ENCODE measurements at places on chromosomes 5 and 9. TPM values are rescaled to one million over a fixed set of nuclear protein-coding genes. Genes with fewer than 3 reads are reported as not detected.

DNA sequence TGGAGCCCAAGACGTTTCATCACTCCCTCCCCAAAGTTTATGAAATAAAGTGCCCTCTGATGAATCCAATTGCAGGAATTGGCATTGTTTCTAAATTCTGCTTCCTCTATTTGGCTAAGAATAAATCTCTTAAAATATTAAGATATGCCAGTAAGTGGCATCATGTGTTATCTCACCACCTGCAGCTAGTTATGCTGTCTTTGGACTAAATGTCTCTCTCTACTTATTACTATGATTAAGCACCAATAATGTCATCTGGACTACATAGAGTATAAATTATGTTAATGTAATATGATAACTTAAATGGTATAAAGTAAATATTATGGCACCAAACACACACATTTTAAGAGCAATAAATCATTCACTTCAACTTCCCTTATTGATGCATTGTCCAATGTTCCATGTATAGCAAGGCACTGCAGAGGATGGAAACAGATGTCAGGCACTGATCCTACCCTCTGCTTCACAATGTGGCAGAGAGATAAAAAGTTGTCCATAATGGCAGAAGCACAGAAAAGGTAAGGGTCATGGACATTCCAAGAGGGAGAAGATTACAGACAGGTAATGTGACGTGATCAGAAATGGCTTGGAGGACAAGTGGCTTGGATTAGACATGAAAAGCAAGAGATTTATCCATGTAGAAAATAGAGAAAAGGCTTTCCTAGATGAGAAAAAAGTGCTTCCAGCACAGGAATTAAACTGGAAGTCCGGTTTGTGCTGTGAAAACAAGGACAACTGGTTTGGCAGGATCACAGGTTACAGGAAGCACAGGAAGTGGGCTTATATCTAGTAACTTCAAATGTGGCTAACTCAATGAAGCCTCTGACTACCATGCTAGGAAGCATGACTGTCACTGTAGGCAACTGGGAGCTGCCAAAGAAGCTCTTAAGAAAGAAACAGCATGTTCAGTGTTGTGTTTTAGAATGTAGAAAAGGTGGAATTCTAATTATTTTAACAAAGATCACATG, 26.7 kb downstream of the MARCHF11 start:
- no peak for DNase-seq

GRCh38 chr9:6759185-6759977, 1.6 kb downstream of the KDM4C start:
- peak; percentile 37 for DNase-seq

OSTF1 gene
- 24.7 TPM for polyA plus RNA-seq

- DNase-seq = no peak
Measured at GRCh38 chr9:106486685-106487084, 376.3 kb upstream of the ZNF462 start.

DNA sequence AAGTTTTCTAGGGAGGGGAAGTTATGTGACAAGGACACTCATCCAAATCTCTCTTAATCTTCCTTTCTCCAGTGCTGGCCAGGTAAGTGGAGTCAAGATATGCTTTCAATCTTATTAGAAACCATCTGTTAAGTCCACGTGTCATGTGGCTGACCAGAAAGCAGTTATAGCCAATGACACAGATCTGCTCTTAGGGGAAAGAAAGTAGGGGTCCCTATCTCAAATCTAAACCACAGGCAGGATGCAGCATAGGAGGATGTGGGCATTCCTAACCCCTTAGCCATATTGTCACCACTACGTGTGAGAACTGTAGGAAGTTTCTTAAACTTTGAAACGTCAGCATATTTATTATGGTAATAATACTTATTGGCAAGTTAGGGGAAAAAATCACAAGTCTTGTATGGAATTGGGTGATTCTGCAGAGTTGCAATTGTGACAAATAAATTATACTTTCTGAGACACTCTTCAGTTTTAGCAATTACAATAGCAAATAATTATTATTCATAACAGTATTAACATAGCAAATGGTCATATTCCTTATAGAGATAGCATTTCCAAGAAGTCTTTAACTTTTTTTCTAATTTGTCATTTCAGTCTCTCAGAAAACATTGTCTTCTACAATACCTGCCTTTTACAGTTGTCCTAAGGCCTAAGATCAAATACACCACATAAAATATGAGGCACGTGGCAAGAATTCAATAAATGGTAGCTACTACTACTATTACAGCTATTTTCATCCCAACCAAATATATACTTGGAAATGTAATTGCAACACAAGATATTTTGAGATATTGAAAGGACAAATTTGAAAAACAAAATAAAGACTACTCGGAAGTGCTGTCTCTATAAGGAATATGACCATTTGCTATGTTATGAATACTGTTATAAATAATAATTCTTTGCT, 236.9 kb downstream of the PDE4D start:
- DNase-seq = no peak

- no peak for DNase-seq
Measured at GRCh38 chr5:137561608-137562007, 62.5 kb upstream of the SPOCK1 start.

PHF24 gene
- polyA plus RNA-seq = 0.13 TPM

OCLN gene
- polyA plus RNA-seq = 43.5 TPM

DNA sequence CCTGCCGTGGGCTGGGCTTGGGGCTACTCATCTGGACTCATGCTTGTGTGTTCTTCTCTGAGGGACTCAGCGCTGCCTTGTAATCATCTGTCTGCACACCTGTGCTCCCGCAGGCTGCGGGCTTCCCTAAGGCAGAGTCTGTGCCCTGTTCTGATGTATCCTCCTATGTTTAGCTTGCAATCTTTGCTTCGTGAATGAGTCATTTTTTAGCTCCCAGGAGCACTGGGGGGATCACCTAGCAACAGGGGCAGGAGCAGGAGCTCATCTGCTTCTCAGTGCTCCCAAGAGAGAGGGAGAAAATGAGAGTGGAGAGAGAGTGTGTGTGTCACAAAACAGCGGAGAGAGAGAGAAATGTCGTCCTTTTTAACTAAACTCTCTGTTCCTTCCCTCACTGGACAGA, 202.4 kb upstream of the ZNF618 start:
- DNase-seq = no peak

- DNase-seq = no peak
Measured at GRCh38 chr9:126524353-126525077, 89.2 kb upstream of the LMX1B start.

GRCh38 chr5:107735558-107735957, 64.8 kb upstream of the EFNA5 start:
- no peak for DNase-seq

RETREG1 gene
- 37.2 TPM for polyA plus RNA-seq

- DNase-seq = peak; percentile 75
Measured at GRCh38 chr5:150582241-150583109, 58.0 kb upstream of the SYNPO start.

- DNase-seq = peak; percentile 87
Measured at GRCh38 chr5:142713121-142713706, 27.3 kb upstream of the FGF1 start.

GRCh38 chr5:37892586-37892985, 52.7 kb upstream of the GDNF start:
- DNase-seq = no peak

CYFIP2 gene
- 118 TPM for polyA plus RNA-seq

DNA sequence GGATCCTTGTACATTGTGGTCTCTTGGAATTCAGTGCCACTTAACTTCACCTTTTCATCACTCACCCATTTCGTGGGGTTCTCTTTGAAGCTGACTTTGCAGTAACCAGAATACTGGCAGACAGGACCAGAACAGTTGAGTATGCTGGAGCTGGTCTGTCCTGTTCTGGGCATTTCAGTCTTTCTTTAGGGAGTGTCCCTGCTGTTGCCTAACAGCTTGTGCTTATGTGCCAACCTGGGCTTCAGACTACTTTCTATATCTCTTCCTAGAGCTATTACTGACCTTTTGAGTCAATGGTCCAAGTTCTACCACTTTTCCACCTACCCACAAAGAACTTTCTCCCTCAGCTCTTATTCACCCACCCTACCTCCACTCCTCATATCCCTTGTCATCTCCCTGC, 10.0 kb upstream of the INSL6 start:
- DNase-seq = no peak

GRCh38 chr5:150411245-150411979, 1.3 kb downstream of the CD74 start:
- no peak for DNase-seq

FBP1 gene
- 50.7 TPM for polyA plus RNA-seq

DNA sequence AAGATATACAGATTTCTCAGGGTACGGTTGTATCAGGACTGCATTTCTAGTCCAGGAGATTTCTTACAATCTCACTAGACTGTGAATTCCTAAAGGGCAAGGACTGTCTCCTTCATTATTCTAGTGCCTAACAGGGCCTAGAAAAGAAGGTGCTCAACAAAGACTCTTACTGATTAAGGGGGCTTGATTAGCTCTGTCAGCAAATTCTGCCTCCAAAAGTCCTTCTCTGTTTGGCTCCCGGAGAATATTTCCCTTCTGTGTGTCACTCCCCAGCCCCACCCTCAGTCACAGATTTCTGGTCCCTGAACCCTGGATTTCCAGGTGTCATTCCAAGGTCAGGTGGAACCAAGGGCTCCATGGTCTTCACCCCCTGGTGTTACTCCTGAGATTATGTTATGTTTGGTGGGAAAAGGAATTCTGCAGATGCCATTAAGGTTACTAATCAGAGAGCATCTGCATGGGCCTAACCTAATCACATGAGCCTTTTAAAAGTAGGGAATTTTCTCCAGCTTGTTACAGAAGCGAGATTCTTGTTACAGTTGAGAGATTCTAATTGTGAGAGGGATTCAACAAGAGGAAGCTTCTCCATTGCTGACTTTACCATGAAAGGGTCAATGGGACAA, 167.7 kb upstream of the LHFPL2 start:
- DNase-seq = no peak

GRCh38 chr9:124559871-124560270, 52.7 kb upstream of the NR5A1 start:
- no peak for DNase-seq

LRRC70 gene
- polyA plus RNA-seq = 5.7 TPM

DNA sequence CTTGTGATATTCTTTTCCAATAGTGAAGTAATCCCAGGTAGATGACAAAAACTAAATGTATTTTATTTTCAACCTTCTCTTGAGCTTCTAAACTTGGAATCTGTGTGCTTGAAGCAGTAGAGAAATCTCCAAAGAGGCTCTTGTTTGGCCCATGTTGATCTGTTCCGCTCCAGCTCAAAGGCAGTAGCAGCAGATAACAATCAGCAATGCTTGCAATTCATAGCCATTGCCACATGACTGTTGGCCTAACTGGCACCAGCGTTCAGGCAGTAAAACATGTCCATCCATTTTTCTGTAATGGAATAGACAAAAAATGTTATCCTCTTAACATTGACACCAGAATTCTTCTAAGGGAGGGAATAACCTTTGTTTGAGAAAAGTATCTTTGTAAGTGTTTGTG, 270.7 kb upstream of the MSX2 start:
- DNase-seq = no peak

GRCh38 chr9:85960688-85961093, 19.7 kb downstream of the NAA35 start:
- DNase-seq = no peak

- DNase-seq = peak; percentile 54
Measured at GRCh38 chr5:55636683-55637082, 75.4 kb downstream of the SLC38A9 start.

DNA sequence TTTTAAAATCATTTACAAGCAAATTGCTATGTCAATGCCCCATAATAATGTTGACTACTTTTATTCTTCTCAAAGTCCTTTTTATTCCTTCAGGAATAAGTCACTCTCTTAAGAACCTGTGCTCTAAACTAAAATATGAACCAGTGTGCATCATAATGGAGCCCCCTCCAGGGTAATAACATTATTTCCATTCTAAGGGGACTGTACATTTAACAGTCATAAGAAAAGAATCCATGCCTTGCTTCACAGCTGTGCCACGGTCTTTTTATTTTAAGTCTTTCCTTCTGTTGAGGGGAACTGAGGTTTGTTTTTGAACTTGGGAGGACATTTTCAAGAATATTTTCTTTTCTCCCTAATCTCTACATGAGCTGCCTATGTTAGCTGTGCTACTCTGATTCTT, 297.6 kb downstream of the MAN2A1 start:
- DNase-seq = no peak

GRCh38 chr5:56319526-56320181, 86.5 kb upstream of the ANKRD55 start:
- DNase-seq = no peak

DNA sequence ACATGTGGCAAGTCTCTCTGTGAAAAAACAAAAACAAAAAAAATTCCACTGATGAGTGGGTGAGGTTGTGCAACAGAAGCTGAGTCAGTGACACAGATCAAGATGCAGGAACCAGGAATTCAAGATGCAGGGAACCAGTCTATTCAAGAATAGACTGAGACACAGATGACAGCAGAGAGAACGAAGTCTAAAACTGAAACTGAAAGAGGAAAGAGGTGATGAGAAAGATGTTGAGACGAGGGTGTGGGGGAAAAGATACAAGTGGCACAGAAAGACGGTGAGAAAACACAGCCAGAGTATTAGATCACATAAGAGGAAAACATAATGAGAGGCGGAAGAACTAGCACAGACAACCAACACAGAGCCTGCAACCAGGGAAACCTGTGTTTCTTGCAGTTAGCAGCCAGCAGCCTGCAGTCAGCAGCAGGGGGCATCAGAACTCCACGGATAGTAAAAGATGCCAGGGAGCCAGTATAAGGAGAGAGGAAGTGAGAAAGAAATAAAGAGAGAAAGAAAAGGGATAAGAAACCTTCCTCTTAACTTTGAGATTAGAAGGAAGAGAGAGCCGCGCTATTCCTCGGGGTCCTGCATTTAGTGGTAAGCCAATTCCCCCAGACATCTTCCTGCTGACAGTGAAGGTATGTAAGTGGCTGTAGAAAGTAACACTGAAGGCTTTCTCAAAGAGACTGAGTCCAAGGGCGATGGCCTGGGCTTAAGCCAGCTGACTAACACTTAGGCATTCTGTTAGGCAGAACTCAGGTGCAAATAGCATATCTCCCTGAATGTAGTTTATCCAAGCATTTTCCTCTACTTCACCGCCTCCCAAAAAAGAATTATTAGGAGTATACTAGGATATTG, 79.0 kb downstream of the TLR4 start:
- DNase-seq = peak; percentile 74

GRCh38 chr5:102483736-102484135, 15.1 kb downstream of the SLCO6A1 start:
- DNase-seq = no peak

GRCh38 chr5:142974409-142974808, 204.2 kb downstream of the ARHGAP26 start:
- no peak for DNase-seq

BTNL9 gene
- 10.2 TPM for polyA plus RNA-seq
